ENCODE measurements at places on chromosomes 12 and 14.

- DNase-seq, result no peak
Observed at GRCh38 chr12:11947213-11947612, 123.5 kb upstream of the BCL2L14 start.

DNA sequence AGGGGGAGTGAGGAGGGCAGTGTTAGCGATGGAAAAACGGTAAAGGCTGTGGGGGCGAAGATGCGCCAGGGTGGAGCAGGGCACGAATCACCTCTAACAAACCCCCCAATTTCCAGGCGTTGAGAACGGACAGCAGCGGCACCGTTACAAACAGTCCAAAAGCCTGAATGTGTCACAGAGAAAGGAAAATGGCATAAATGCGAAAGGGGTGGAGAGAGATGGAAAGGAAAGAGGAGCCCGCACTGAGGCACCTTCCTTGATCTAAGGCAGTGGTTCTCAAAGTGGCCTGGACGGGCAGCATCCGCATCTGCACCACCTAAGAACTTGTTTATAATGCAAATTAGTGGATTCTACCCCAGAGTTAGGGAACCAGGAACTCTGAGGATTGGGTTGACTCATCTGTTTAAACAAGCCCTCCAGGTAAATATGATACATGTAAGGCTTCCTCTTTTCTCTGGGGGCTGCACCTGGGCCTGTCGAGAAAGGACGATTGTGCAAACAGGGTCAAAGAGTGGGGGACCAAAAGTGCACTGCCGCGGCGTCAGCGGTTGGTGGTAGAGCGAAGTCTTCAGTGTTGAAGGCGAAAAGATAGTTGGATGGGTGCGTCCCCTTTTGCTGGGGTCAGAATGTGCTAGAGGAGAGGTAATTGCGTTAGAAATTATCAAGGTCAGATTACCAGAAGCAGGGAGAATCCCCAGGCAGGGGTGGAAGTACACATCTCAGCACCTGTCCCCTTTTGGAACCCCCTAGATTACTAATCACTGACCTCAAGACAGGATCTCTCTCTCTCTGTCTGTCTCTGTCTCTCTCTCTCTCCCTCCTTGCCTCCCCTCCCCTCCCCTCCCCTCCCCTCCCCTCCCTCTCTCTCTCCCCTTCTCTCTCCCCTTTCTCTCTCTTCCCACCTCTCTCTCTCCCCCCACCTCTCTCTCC is 1.3 kb upstream of the KCNH5 start:
- no peak for DNase-seq

DNA sequence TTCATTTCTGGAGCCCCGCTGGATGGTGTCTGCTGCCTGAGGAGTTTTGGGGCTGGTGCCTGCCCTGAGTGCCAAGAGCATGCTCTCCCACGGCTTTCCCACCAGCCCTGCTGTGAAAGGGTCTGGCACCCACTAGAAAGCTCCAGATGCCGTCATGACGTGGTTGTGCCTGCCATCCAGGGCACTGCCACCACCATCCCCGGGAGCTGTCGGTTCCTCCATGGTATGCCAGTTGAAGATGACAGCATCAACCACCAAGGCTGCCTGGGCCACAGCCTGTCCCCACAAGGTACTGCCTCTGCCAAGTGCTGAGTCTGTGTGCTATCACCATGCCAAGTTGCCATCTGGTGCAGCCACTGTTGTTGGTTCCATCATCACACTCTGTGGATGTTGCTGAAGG is 85.9 kb downstream of the TTC8 start:
- no peak for DNase-seq

DNA sequence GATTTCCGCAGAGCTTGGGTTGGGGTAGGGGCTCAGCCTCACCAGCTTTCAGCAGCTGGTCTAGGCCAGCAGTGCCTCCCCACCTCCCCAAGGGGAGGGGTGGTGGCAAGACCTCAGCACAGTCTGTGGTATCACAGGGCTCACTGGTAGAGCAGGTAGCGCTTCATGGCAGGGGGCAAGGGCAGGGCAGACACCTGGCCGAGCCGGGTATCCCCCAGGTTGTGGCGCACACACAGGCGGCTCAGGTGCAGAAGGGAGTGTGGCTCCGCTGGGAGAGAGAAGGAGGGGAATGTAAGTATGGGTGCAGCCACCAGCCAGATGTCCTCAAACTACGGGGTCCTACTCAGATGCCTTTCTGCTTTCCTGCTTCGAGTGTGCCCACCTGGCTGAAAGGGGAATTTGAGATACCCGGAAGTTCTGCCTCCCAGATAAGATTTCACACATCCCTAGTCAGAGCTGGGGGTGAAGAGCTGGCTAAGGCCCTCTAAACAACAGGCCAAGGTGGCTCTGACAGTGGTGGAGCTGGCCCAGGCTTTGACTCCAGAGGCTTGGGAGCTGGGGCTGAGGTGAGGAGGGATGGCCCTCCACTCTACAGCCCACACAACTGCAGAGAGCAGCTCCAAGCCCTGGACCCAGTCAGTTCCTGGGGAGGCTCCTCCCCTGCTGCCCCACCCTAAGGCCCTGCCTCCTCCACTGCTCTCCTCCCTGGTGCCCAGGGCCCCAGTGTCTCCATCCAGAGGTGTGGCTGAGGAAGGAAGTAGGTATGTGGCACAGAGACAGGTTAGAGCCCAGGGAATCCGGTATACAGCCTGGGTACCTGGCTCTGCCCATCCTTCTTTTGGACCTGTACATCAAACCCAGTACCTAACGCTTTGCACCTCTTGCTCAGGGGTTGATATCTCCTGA is 1.8 kb downstream of the SPSB2 start:
- DNase-seq, result peak; percentile 37

GRCh38 chr12:12608557-12608957 is 3.1 kb upstream of the CREBL2 start:
- DNase-seq, result peak; percentile 13

GRCh38 chr12:2018391-2018790 is 14.1 kb upstream of the DCP1B start:
- no peak for DNase-seq

DNA sequence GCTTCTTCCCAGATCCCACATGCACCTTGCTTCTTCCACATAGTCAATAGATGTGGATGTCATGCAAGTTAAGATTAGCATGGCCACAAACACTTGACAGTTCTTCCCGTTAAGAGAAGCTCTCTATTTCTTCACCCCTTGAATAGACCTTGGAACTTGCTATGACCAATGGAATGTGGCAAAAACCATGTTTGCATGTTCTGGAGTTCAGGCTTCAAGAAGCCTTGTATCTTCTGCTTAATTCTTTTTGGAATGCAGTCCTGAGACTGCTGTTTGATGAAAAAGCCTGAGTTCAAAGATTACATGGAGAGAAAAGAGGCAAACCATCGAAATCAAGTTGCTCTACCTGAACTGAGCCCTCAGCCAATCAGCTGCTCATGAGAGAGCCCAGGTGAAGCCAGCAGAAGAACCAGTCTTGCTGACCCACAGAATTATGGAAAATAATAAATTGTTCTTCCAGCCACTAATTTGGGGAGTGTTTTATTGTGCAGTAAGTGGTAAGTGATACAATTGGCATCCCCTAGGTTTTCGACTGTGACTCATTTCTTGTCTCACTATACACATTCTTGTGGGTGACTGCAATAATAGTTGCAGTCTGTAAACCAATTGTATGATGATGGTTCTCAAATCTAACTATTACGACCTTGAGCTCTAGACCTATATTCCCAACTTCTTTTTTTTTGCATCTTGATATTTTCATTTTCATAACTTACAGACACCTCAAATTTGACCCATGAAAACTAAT is 12.6 kb downstream of the RASSF9 start:
- DNase-seq, result peak; percentile 54

GRCh38 chr12:46609674-46610073 is 216.1 kb downstream of the SLC38A4 start:
- DNase-seq, result no peak

GRCh38 chr12:12883369-12884001 is 7.9 kb upstream of the GPRC5A start:
- DNase-seq, result peak; percentile 62

GRCh38 chr12:126219139-126219538 is 1153.9 kb downstream of the AACS start:
- DNase-seq, result no peak

GRCh38 chr14:93019367-93019843 is 96.3 kb downstream of the ITPK1 start:
- no peak for DNase-seq

GRCh38 chr12:53221203-53222080 is 10.6 kb downstream of the RARG start:
- peak; percentile 48 for DNase-seq

DNA sequence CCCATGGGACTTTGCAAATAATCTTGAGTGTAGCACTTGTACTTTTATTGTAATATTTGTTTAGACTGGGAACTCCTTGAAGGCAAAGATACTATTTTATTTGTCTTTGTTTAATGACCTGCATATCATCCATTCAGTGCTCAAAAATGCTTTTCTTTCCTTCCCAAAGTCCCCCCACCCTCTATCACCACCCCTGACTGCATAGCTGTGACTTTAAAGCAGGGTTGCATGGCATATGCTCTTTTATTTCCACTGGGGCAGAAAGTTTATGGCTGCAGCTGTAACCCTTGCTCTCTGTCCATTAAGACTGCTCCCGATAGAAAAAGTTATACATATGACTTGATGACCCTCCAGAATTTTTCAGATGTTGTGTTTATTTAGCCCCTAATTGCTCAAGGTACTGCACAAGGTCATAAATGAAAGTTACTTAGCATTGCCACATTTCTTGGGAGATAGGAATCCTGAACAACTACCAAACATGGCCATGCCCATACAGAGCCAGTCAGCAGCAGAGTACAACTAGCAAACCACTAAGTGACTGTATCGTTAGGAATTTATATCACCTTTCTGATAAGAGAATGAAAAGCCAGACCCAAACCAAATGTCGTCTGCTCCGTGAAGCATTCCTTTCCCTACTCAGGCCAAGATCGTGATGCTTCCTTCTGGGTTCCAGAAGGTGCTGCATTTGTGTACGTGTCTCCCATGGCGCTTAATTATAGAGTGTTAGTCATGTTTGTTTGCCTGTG is 114.3 kb downstream of the DIP2B start:
- DNase-seq, result peak; percentile 81

GRCh38 chr14:71384007-71384845 is 477.0 kb downstream of the PCNX1 start:
- DNase-seq, result no peak

DNA sequence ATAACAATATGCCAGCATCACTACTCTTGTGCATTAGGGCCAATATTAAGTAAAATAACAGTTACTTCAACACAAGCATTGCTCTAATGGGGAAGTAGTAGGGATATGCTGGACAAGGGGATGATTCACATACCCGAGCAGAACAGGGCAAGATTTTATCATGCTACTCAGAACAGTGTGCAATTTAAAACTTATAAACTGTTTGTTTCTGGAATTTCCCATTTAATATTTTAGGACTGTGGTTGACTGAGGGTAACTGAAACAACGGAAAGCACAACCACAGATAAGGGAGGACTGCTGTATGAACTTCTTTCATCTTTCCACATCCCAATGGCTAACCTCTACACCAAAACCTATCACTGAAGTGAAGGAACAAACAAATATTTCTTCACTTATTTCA is 36.8 kb downstream of the SARNP start:
- no peak for DNase-seq

DNA sequence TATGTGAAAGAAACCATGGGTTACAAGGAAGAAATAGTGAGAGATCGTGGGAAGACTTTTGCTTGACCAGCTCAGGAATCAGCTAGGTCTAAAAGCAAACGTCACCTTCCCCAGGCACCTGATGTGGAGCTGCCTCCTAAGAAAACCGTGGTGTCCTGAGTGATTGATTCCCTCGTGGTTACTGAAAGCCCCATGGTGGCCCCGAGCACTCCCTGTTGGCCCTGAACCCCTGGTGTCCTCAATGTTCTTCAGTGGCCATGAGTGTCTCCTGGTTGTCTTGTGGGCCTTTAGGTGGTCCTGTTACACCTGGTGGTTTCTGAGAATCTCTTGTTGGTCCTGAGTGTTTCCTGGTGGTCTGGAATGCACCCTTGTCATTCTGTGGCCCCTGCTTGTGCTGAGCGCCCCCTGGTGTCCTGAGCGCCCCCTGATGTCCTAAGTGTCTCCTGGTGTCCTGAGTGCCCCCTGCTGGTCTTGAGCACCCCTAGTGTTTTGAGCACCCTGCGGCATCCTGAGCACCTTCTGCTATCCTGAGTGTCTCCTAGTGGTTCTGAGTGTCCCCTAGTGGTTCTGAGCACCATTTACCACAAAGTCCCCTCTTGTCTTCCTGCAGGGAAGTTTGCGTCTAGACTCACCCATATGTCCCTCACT is 518.7 kb downstream of the TMEM121 start:
- no peak for DNase-seq

DNA sequence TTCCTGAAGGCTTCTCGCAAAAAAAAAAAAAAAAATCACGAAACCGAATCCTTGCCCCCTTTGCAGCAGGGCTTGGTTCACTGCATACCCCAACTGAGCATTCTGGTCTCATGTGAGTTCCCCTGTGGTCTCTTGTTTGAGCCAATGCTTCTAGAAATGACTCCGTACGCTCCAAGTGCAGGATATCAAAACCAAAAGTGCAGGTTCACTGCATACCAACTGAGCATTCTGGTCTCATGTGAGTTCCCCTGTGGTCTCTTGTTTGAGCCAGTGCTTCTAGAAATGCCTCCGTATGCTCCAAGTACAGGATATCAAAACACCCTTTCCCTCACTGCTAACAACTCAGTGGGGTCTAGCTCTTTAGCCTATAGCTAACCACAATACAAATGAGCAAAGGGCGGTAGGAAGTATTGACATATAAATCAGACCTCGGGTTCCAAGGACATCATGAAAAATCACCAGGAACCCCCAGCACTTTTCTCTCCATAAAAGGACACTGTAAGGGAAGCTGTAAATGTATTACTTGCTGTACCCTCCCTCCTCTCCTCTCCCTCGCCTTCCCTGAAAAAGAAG is 206.3 kb upstream of the NOS1 start:
- peak; percentile 35 for DNase-seq

GRCh38 chr12:109443794-109444193 is 33.3 kb downstream of the KCTD10 start:
- DNase-seq, result no peak

GRCh38 chr14:72970824-72971434 is 44.7 kb downstream of the DCAF4 start:
- DNase-seq, result no peak

- DNase-seq, result no peak
Observed at GRCh38 chr14:79179985-79180384, 1009.8 kb downstream of the NRXN3 start.

DNA sequence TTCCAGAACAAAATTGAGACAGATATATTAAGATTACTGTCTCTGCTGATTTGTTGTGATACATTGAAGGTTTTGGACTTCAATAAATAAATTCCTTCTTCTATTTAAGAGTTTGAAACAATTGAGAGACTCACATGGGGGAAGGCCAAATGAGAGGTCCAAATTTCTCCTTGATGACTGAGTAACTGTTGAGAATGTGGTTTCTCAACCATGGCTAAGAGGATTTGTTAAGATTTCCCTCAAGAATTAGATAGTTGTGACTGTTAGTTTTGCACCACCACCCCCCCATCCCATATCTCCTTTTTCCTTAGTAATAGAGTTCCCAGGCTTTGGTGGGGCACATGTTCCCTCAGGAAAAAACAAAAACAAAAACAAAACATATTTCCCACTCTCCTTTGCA is 47.7 kb upstream of the IGF1 start:
- no peak for DNase-seq

DNA sequence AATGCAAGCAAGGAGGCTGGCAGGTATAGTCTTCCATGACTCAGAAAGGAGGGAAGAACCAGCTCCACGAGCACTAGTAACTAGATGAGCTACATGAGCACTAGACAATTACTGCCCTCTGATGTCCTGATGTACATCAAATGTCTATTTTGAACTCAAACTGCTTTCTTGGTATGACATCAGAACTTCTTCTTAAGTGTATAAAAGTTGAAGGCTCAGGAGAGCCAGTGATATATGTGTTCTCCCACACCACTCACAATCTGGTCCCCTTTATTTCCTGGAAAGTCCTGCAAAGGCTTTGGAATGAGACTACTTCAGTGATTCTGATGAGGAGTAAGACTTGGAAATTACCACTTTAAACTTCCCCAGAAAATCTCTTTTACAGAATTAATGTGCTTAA is 18.5 kb upstream of the DHRS7 start:
- no peak for DNase-seq

Data from kidney glomerular epithelial cell (primary cell).